ENCODE measurements at places on chromosomes 5 and 9.

- DNase-seq: peak; percentile 2
Observed at GRCh38 chr9:13478160-13478559, 198.7 kb upstream of the MPDZ start.

- DNase-seq: no peak
Observed at GRCh38 chr9:113543982-113544303, 80.4 kb downstream of the RGS3 start.

DNA sequence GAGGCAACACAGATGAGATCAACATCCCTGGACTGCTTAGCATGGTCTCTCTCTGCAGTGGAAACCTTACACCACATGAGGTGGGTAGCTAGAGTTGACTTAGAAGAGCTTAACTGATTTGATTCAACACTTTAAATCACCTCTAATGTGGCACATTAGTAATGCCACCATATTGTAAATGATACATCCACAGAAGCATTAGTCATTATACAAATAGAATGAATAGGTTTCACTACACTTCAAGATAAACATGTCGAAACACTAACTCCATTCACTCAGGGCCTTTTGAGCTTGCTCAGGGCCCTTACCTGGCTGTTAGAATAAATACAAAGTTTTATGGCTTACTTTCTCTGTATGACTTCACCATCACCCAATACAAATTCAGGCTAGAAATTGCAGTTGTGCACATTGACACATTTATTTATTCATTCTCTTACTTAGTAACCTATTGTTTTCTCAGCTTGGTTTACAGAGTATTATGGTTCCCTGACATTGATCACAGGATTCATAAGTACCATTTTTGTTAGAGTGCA lies 9.3 kb upstream of the SMAD5 start:
- DNase-seq: peak; percentile 5

DNA sequence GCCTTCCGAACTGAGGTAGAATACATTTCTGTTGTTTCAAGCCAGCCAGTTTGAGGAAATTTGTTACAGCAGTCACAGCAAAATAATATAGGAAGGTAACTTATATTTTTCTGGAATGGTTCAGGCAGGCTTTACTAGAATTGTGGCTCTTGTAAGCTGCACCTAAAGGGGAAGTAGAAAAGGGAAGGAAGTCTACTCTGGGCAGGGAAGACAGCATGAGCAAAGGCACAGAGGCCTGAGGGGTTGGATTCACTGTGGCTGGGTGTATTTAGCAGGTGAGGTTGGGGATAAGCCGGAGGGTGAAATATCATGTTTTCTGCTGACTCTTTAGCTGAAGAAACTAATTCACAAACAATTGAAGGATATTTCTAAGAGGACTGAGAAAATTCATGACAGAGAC lies 183.5 kb downstream of the GAS1 start:
- no peak for DNase-seq

- DNase-seq: peak; percentile 83
Observed at GRCh38 chr5:145244788-145245187, 590.4 kb downstream of the PRELID2 start.

GRCh38 chr5:173573126-173573960 lies 43.1 kb downstream of the BOD1 start:
- peak; percentile 67 for DNase-seq

- no peak for DNase-seq
Observed at GRCh38 chr9:108681851-108682590, 173.8 kb downstream of the ACTL7B start.

GRCh38 chr5:115666023-115666422 lies 40.2 kb upstream of the TMED7 start:
- DNase-seq: no peak

DNA sequence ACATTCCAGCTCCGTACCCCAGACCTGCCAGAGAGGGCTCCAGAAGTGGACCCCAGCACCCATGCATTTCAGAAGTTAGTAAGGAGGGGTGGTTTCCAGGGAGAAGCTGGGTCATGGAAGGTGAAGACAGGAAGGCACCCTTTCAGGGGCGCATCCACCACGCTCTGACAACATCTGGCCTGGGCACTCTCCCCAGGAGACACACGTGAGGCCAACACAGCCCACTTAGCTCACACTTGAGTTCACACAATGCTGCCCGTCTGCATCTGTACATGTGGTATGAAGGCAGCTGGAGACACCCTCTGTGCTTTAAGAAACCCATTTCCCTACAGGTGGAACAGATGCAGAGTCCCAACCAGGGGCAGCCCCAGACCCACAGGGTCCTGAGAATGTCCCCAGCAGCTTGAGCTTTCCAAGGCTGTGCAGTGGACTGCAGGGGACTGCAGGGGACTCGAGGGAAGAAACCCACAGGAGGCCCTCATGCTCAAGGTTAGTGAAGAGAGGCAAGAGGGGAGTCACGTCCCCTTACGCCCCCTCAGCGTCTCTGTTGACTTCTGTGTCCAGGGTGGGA lies 326.8 kb upstream of the IRX1 start:
- DNase-seq: no peak

Data from fibroblast of skin of back (primary cell).